ENCODE measurements at places on chromosomes 2 and 18. TPM values are rescaled to one million over a fixed set of nuclear protein-coding genes. Genes with fewer than 3 reads are reported as not detected.

The LOXL3 gene
- 0.94 TPM for total RNA-seq

The COL3A1 gene
- total RNA-seq, result 2.6 TPM

The ABCA12 gene
- total RNA-seq, result 0.05 TPM

The SKA1 gene
- 30.3 TPM for total RNA-seq

The PLCL1 gene
- total RNA-seq, result 2.0 TPM

The ABCB11 gene
- 0.05 TPM for total RNA-seq

The GPR75 gene
- 0.94 TPM for total RNA-seq

The CABYR gene
- total RNA-seq, result 6.4 TPM

The SMYD1 gene
- total RNA-seq, result not detected

The LIMS4 gene
- 6.3 TPM for total RNA-seq

The RGPD6 gene
- 21.5 TPM for total RNA-seq

The TEX51 gene
- not detected for total RNA-seq

The TNFAIP6 gene
- not detected for total RNA-seq

The CCDC74B gene
- total RNA-seq, result 1.8 TPM

The HTR2B gene
- total RNA-seq, result 0.64 TPM

Data from mammary microvascular endothelial cell (primary cell).